ENCODE measurements at places on chromosomes 7 and 10.

DNA sequence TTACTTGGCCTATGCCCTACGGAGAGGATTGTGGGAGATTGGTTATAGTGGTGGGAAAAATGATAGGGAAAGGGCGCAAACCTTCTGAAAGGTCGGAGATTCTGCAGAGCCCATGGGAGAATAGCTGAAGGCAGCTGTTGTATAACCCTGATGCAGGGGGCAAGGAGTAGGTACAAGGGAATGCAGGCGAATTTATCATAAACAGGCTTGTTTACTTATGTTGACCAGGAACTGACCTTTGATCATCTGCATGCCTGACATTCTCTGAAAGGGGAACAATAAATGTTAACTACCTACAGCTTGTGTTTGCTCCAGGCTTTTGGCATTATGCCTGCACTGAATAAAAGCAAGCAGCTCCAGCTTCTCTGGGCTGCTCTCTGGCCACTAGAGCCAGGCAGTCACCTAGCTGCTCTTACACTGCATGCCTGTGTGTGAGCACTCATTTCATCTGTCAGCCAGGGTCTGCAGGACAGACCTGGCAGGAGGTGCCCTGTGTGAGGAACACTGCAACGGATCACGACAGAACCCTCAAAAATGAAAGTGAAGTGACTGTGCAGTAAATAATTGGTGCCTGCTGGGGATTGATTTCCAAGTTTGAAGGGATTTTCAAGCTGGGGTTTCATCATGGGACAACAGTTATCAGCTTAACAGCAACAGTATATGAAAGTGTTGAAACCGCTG, 31.1 kb upstream of the ABCA13 start:
- DNase-seq = no peak

DNA sequence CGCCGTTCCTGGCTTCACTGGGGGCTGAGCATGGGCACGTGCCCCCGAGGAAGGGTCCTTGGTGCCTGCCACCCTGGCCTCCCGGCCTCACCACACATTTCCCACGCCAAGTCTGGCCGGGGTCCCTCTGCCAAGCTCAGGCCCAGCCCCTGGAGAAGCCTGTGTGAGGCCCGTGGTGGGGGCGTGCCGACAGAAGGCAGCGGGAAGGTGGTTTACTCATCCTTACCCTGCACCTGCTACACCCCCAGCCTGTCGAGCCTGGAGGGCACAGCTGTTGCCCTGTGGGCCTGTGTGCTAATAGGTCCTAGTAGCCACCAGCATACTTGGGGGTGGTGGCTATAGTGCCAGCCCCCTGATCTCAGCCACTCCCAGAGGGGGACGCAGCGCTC, 46.7 kb downstream of the NKX6-2 start:
- DNase-seq = no peak

- DNase-seq = no peak
These were observed 64.8 kb downstream of the ABLIM1 start for GRCh38 chr10:114593240-114593792.

DNA sequence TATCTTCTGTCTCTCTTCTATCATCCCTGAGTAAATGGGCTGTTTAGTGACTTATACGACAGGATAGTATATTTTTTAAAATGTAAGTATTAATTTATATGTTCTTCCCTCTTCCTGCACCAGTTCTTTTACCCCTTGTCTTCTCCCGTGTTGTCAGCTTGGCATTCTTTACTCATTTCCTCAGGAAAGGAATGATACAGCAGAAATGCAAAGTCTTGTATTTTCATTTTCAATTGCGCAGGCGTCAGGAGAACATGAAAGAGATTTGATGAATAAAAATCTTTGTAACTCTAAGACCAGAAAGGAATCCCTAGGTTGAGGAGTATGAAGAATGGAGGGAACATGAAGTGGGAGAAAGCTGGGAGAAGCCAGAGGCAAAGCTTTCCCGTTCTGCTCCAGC, 18.8 kb upstream of the VPS41 start:
- DNase-seq = no peak

DNA sequence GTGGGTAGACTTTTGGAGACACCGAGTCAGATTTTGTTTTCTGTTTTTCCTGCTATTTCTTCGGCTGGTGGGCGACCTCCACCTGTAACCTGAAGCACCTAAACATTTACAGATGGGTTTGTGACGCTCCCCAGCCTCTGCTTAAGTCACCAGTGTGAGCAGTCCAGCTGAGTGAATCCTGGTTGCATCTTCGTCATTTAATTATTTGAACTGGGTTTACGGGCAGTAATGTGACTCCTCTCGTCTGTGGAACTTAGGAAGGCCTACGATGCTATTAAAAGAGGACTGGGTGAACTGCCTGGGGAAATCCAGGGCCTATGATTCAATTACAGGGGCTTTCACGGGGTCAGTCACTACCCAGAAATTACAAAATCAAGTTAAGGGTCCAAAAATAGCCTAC, 52.5 kb downstream of the WNT2 start:
- no peak for DNase-seq

GRCh38 chr7:132514430-132514829, 61.8 kb downstream of the PLXNA4 start:
- no peak for DNase-seq

DNA sequence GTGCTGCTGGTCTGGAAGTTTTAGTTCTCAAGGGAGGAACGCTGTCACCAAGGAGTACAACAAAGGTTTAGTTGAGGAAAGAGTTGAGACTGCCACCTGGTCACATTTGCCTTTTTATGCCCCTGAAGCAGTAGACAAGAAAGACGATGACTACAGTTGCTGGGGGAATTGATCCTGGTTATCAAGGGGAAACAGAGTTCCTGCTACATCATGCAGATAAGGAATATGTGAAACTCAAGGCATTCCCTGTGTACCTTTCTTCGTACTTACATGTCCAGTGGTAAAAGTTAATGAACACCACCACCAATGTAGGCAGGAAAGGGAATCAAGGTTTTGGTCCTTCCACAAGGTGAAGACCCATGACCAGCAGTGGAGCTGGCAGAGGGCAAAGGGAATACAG, 31.8 kb downstream of the SLC35B4 start:
- DNase-seq = no peak

- DNase-seq = no peak
These were observed 258.2 kb upstream of the NPY start for GRCh38 chr7:24025765-24026164.

DNA sequence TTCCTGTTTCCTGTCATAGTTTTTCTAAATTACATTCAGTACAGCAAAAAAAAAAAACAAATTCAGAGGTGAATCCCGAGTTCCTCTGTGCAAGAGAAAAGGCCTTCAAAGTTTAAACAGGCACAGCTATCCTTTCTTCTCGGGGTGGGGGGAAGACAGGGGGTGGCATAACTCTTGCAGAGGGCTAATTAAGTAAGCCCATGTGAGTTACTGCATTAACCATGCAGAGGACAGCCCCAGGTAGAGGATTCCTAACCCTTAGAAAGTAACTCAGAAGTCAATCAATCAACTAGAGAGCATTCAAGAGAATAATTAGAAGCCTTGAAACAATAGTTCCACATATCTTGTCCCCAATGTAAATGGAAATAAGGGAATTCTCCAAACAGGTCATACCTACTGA, 170.9 kb downstream of the CSTF2T start:
- DNase-seq = no peak

DNA sequence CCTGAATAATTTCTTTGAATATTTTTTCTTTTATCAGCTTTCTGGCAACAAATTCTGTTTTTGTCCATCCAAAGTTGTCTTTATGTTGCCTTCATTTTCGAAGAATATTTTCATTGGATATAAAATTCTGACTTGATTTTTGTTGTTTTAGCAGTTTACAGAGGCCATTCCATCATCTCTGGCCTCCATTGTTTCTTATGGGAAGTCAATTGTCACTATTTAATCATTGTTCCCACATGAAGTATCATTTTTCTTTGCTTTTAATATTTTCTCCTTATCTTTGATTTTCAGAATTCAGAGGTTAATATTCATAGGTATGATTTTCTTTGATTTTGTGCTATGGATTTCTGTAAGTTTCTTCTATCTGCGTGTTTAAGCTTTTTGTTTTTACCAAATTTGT, 512.6 kb downstream of the LRMDA start:
- no peak for DNase-seq

GRCh38 chr10:110636932-110637557, 7.1 kb upstream of the RBM20 start:
- DNase-seq = no peak

GRCh38 chr7:98265841-98266271, 13.8 kb upstream of the TECPR1 start:
- DNase-seq = no peak

GRCh38 chr7:44561962-44562621, 11.6 kb downstream of the DDX56 start:
- no peak for DNase-seq

DNA sequence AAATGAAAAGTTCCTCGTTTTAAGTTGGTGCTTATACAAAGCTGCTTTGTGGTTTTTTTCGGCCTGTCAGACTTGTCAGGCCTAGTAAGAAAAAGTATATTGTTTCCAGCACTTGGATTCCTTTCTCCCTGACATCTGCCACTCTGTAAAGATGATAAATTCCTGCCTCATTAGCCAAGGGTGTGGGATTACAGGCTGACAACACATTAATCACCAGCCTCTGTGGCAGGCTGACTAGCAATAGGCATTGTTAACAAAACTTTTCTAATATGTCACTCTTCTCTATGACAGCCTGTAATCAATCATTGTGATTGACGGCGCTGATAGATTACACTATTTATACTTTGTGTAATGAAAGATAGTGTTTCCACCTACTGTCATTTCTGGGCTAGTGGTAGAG, 682.5 kb downstream of the LRMDA start:
- no peak for DNase-seq

DNA sequence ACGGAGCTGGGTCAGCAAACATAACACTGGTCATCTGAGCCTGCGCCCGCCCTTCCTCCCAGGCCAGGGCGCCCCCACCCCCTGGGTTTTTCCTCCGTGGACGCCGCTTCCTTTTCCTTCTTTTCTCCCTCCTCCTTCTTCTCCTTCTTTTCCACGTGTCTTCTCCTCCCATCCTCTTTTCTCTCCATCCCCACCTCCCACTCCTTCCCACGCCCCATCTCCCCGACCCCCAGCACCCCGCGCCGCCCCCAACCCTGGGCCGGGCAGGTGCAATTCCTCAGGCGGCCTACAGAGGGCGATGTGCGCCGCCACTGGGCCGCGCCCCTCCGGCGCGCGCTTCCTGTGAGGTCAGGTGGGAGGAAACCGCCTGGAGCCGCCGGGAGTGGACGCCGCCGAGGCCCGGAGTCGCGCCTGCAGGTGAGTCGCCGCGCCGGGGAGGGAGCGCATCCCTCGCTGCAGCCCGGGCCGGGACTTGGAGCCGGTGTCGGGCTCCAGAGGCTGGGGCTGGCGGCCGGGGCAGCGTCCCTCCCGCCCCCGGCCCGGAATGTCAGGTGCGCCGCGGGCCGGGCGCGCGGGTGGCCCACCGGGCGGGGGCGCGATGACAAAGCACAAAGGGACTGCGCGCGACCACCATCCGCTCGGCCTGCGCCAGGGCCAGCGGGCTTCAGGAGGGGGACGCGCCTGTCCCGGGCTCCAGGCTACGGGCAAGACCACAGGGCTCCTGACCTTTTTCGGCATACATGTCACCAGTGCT, at the start of gene FAM241B:
FAM241B (plus strand) TSS at position 351 of the 754 bp plus-strand sequence. CDS start 1,497 bp downstream, outside the sequence.
- DNase-seq = peak; percentile 75

GRCh38 chr10:47154762-47155161, 145.2 kb upstream of the GDF10 start:
- DNase-seq = no peak

DNA sequence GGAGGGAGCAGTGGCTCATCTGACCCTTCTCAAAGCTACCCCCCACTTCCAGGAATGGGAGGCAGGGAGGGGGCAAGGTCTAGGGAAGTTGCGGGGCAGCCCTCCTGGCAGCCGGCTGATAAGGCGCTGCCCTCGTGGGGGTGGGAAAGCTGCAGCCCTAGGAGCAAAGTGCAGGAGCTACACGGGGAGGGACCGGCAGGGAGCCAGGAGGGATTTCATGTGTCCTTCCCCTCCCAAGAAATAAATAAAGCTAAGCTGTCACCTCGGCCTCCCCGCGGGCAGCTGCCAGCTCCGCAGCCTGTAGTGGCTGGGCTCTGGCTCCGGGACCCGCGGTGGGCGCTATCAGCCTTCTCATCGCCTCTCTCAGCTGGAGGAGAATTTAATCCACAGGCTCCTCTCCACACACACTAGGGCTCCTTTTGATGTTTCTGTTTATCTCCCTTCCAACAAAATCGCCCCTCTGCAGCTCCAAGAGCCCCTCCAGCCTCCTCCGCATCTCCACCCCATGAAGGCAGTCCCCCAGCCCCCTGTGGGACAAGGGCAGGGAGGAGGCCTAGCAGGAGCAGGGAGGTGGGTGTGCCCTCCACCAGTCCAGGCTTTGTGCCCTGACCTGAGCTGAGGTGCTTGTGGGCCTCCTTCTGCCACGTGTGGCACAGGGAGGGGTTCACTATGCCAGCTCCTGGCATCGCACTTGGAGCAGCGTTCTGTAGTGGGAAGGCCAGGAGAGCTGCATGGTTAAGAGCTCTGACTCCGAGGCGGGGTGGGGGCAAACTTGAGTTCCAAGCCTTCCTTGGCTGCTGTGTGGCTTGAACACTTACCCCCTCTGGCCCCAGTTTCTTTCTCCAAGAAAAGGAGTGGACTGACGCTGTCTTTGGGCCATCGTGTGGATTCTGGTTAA, 80.5 kb downstream of the C10orf105 start:
- DNase-seq = no peak

GRCh38 chr7:13257661-13258060, 570.2 kb downstream of the ARL4A start:
- no peak for DNase-seq

DNA sequence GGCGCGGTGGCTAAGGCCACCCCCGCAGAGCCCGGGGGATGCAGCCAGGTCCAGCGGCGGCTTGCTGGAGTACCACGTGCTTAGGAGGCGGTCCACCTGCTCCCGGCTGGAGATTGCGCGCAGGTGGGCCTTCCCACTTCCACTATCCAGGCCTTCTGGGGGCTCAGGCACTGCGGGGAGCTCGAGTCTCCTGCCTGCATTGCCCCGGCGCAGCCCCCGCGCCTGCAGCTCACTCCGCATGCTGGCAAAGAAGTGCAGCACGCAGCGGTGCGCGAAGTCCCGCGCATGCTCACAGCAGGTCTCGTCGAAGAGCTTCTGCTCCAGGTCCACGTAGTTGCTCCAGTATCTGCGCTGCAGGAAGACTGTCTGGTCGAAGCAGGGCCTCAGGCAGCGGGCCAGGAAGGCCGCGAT, 5.8 kb downstream of the CALHM3 start:
- no peak for DNase-seq

DNA sequence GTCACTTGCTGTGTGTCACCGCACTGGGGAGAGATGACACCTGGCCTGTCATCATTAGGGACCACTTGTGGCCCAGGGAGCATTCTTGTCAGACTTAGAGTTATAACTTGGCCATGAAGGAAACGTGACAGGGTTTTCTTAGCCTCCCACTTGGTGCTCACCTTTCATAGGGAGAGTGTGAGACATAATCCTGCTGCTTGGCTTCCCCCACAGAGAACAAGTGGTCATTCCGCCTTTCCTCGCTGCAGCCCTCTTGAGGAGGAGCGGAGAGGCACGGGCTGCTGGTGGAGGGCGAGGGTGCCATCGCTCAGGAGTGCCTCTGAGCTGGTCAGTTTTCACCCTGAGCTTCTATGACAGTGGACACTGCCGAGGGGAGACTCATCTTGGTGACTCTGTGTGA, 125.0 kb upstream of the GJD4 start:
- DNase-seq = no peak

GRCh38 chr7:132865366-132866143, 216.3 kb downstream of the CHCHD3 start:
- no peak for DNase-seq

GRCh38 chr10:83927166-83927565, 212.1 kb upstream of the GHITM start:
- no peak for DNase-seq

Measured in central memory CD4-positive, alpha-beta T cell (primary cell).